ENCODE measurements at places on chromosomes 3 and 15.

DNA sequence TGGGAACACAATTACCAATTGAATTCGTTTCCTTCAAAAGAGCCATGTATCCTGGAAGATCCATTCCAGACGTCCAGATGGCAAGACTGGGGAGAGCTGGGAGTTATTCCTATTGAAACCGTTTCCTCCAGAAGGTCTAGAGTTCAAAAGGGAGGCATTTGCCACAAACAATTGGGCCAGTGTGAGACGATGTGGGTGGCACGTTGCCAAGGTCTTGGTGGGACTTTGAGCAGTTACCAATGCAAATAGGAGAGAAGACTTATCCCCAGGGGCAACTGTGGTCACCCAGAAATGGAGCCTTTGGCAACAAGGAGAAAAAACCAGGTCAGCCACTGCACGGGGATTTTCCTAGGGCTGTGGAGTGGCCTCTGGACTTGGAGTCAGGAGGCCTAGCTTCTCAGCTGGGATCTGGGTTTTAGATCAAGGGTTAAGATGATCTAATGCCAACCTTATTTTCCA, 29.6 kb upstream of the TLE3 start:
- no peak for DNase-seq

DNA sequence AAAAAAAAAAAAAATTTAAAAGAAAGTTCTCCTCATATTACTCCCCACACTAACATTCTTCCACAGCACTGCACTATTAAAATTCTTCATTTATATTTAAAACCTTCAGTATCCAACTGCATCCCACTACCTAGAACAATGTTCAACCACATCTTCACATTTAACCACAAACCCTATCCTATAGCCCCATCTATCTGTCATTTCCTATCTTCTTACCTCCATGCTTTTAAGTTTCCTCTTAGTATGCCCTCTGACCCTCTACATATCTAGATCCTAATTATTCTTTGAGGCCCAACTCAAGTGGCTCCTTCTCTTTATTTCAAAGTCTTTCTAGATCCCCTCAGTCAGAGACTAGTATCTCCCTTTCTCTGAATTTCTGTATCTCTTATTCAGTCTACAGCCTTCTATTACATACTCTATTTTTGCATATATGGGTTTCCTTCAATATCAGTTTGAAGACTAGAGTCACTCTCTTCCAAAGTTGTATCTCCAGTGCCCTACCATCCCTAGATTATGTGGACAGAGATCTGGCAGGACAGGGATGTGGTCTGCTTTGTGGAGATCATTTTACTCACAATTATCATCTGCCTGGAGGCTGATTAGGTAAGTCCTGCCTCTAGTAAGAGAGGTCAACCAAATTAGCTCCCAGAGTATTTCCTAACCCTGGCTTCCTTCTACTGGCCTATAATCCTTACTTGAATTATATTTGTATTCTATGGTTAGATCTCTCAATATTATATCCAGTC, 1.4 kb downstream of the CIAO2A start:
- DNase-seq: no peak

GRCh38 chr15:35444557-35445204, 101.3 kb downstream of the DPH6 start:
- no peak for DNase-seq

DNA sequence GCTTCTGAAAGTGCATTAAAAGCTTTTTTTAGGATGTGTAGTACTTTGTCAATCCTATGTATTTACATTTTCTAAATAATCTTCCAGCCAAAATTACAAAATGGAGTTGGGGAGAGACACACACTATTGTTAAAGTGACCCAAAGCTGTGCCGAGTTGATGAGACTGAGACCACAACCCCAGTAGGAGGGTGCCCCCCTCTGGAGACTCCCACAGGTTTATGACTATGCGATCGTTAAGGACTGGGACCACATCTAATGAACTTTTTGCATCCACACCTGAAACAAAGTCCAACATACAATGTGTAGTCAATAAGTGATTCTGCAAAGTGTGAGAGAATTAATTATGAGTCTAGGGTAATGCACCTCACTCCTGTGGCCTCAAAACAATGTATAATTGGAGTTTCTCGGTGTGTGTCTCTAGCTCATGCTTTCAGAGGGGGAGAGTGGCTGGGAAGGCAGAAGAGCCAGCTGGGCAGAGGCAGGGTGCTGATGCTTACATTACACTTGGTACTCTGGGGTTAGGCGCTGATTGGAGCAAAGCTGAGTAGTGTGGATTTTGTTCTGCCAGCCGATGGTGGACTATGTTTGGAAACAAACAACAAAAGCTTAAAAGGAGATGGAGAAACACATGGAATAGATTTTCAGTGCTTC, 102.8 kb downstream of the KCNH8 start:
- DNase-seq: no peak

DNA sequence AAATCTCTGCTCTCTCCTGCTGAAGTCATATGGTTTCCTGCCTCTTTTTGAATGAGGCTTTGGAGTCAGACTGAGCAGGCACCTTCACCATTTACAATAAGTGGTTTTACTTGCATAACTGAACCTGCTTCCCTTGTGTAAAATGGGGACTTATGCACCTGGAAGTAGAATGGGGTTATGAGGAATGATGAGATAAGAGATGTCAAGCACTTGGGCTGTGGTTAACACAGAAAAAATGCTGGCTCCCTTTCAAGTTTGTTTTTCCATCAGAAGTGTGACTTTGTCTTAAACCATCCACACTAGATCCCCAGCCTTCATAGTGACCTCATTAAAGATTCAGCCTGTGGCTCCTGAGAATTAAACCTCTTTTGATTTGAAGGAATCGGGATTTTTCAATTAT, 5.2 kb downstream of the EXOSC7 start:
- no peak for DNase-seq

- DNase-seq: no peak
Observed at GRCh38 chr15:85007137-85007536, 25.5 kb downstream of the PDE8A start.

DNA sequence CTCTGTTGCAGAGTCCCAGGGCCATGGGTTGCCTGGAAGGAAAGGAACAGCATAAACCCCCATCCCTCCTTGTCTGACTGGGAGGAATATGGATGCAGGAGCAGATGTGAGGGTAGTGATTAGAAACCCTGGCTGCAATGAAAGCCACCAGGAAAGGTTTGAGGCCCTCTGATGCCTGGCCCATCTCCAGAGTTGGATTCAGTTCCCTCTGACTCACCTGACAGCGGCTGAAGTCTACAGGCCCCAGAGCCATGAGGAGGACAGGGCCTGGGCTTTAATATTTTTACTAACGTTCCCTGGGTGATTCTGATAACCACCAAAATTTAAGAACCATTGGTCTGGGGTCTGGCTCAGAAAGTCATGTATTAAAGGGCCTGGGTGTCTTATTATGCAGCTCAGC, 214.0 kb downstream of the EPHB1 start:
- DNase-seq: no peak

DNA sequence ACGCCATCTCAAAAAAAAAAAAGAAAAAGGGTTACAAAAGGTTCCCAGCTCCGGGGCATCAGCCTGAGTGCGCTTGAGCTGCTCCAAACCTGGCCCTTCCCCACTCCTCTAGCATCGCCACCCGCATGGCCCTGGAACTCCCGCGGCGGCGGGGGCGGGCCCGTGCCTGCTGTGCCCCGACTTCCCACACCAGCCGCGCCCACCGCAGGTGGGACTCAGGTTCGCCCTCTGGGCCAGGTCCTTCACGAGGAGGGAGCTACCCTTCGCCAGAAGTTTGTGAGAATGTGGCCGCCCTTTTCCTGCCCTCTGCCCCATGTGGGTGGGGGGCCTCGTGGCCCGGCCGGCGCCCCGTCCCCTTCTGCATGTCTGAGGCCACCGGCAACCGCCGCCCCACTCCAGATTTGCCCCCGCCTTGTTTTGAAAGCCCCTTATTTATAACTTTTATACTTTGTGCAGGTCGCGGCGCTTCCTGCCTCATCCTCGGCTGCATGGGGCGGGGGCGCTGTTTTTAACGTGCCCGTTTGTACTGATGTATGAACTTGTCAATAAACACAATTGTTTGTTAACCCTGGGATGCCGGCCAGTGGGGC, 507 bp upstream of the JMJD7 start:
- no peak for DNase-seq

- DNase-seq: no peak
Observed at GRCh38 chr15:41337631-41338522, 5.2 kb downstream of the NUSAP1 start.

GRCh38 chr3:179853176-179853575, 183.6 kb downstream of the PEX5L start:
- DNase-seq: no peak

DNA sequence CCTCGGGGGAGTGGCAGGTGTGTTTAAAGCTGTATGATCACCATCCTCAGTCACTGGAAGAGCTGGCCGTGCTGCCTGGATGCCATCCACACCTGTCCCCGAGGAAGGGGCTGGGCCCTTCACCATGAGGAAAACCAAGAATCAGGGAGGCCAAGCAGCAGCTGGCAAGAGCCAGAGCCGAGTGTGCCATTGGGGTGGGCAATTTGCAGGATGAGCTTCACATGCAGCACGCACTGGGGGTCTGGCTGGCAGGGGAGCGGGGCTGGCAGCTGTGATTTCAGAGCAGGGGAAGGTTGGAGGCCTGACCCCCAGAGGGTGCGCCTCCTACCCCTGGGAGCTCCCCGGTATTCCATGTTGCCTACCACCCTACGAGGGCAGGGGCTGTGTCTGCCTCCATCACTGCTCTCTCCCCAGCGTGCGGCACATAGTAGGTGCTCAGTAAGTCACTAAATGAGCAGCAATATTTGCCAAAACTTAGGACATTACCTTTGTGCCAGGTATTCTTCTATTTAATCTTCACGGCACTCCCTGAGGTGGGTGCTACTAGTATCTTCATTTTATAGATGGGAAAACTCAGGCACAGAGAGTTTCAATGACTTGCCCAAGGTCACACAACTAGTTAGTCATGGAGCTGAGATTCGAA, 30.3 kb upstream of the IQSEC1 start:
- no peak for DNase-seq

DNA sequence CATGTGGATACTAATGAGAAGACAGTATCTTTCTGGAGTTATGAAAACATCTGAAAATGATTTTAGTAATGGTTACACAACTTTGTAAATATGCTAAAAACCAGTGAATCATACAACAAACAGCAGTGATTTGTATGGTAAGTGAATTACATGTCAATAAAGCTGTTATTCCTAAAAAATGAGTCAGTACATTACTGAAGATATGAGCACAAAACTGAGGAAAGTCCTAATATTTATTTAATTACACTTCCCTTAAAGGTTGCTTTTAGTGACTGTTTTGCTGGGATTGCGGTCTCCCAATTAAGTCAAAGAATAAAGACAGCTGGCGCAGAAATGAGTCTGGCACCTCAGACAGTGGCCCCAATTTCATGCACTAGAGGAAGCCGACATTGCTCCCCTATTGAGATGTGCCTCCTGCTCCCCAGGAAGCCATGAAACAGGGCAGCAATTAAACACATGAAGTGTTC, 50.9 kb upstream of the FSIP1 start:
- DNase-seq: no peak

DNA sequence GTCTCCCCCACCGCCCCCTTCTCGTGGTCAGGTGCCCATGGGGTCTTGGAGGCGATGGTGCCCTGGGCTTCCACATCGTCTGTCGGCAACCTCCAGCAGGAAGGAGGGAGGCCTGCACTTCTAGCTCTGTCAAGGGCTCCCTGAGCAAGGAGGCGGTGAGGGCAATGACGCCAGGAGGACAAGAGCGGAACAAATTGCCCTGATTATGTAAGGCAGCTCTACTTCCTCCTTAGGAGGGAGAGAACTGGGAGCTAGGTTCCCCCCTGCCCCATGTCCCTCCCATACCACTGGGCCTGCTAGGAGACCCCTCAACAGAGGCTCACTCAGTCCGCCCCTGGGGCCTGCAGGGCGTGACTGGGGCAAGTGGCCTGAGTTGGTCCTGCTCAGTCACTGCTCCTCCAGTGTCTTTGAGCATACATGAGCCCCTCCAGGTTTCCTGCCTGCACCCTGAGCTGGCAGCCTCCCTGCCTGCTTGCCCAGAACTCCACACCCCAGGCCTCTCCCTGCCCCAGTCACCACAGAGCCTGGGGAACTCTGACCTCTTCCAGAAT, 56.1 kb downstream of the CACNA2D2 start:
- no peak for DNase-seq

- DNase-seq: no peak
Observed at GRCh38 chr3:13972679-13973379, 93.0 kb upstream of the WNT7A start.

DNA sequence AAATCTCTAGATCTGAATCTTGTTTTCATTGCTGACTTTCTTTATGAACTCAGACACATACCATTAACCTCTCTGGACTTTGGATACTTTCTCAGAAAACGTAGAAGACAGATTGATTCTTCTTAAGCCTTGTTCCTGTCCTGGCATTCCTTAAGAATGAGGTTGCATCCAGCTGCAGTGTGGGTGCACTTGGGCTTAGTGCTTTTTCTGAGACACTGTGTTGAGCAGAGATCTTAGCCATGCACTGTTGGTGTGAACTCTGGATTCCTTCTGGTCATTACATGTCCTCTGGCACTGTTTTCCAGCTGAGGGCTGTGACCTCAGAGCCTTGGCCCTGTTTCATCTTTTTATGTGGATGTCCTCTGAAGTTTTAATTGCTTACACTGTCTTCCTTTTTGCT, 428.3 kb downstream of the CNTN4 start:
- DNase-seq: no peak

DNA sequence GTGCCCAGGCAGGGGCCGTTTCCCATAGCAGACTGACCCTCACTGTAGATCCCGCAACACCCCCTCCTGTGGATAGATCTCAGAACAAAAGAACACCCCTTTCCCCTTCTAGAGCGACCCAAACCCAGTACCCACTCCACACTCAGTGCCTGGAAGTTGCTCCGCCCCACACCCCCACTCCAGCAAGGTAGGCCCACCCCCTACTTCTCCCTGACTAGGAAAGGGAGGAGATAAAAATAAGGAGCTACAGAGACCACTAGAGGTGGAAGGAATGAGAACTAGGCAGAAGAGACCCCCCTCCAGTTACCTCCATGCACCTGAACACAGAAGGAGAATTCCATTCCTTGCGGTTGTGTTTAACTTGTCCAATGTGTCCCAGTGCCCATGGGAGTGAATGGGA, 30.2 kb upstream of the PARL start:
- no peak for DNase-seq

Measured in right renal cortex interstitium (tissue), 3 donors.